ENCODE measurements at places on chromosomes 1 and 21.

DNA sequence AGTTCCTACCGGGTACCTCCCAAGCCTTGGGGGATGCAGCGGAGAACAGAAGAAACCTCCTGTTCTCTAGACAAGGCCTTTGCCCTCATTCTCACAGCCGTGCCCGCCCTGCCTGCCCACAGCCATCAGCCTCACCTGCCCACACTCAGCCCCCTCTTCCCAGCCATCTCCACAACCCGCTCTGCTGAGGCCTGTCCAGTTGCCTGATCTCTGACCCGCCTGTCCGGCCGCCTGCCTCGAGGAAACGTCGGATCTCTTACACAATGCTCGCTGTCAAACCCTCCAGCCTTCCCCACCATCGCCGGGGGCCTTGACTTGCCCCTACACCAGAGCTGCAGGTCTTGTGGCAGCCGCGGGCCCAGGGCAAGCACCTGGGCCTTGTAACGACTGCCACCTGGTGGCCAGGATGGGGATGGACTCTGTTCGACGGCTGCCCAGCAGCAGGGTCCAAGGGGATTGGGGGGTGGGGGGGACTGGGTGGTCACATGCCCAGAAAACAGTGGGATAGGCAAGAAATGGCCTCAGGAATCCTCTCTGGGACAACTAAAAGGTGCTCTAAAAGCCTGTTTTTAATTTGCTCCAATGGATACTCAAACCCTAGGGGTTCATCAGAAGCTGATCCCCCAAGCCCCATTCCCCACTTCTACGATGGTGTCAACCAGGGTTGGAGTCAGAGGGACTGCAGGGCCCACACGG is 31.0 kb downstream of the SLC45A1 start:
- no peak for DNase-seq

DNA sequence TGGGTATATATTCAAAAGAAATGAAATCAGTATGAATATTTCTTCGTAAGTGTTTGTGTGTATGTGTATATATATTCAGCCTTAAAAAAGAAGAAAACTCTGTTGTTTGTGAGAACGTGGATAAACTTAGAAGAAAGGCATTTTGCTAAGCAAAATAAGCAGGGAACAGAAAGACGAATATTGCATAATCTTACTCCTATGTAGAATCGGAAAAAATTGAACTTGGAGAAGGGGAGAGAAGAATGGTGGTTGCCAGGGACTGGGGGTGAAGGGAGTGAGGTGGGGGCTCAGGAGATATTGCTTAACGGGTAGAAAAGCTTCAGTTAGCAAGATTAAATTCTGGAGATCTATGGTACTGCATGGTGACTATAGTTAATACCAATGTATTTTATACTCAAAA is 40.3 kb upstream of the NEK7 start:
- no peak for DNase-seq

- DNase-seq, result no peak
Measured at GRCh38 chr1:227490001-227490400, 73.4 kb upstream of the ZNF678 start.

DNA sequence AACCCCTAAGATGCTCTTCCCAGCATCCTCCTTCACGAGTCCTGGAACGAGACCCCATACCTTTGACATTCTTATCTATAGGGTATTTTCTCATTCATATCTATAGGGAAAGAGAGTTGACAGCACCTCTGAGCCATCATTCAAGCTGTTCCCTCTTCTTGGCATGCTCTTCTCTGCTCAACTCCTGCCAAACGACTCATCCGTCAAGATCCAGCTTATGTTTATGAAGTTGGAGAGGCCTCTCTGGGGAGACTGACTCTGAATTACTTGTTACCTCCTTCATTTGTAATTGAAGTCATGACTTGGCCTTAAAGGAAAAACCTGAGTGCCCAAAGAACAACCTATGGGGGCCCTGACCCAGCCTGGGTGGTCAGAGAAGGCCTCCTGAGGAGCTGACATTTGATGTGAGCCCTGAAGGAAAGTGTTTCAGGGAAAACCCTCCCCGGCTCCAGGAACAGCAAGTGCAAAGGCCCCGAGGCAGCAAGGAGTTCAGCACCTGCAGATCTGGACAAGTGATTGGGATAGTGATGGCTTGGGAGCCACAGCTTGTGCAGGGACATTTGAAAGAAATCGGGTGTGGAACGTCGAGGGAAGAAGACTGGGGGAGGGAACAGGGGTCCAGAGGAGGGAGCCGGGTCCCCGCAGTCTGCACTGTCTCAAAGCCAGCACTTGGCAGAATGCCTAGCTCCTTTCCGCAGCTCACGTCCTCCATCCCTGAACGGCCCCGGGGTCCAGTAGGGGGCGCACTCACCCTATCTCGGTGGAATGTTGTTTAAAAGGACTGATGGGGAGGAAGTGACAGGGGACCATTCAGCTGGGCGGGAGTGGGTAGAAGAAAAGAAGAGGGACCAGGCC is 14.0 kb upstream of the CDA start:
- DNase-seq, result no peak

DNA sequence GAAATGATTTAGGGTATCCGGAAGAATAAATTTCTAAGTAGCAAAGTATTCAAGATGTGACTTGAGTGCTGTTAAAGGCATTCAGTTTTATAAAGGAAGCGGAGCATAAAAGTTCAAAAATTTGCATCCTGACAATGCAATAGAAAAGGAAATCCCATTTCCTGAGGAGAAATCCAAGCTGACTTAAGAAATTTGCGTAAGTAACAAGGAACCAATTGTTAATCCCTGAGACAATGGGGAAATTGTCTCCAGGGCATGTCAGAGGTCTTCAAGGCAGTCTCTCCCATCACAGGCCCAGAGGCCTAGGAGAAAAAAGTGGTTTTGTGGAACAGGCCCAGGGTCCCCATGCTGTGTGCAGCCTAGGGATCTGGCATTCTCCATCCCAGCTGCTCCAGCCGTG is 416.0 kb downstream of the PRDM2 start:
- DNase-seq, result no peak

DNA sequence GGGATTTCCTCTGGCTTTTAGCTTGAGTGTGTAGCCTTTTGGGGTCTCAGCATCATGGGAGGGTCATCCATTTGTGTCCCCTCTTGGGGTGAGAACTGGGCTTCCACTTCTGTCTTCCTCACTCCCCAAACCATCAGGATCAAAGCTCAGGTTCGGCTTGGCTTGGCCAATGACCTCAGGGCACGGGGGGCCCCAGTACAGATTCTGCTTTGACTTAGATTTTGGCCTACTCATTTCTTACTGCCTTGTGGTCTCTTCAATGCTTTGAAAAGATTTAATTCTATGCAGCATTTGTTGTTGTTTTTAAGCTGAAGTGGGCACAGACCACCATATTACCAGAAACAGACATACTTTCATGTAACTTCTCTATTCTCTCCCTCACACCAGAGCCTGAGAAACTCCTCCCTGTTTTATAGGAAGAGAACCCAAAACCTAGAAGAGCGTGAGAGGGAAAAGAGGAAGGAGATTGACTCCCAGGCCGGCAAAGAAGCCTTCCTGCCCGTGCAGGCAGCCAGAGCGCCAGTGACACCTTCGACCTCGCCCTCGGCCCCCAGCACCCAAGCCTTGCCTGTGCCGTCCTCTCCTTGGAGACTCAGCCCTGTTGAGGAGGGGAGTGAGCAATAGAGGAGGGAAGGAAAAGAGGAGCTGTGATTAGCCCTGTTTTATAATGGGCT is 1.9 kb upstream of the S100A3 start:
- no peak for DNase-seq

- no peak for DNase-seq
Measured at GRCh38 chr21:40809673-40810197, 37.2 kb downstream of the DSCAM start.

DNA sequence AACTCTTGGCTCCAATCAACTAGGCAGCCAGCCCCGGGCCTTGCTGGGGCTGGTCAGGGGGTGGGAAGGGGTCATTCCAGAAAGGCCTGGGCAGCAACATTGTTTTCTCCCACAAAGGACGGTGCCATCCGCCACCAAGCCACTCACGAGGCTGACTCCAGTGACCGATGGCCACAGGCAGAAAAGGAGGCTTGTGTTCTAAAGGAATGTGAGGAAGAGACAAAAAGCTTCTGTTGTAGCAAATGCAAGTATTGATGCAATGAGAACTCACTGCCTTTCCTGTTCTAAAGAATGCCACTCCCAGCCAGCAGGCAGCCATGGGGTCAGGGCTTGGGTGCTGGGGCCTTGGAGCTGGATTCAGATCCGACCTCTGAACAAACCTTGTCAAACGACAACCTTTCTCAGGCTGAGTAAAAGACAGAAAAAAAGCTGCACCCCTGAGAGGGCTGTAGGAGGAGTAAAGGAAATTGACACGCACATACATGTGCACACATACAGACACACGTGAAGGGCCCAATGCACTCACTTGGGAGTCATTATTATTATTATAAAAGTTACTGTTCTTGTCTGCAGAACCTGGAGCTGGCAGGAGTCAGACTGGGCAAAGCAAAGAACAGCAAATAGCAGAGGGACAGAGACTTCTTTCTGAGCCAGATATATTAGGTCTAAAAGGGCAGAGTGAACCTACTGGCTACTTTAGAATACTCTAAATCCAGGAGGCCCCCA is 13.9 kb upstream of the PRMT2 start:
- DNase-seq, result no peak

- no peak for DNase-seq
Measured at GRCh38 chr1:212498283-212499040, 65.7 kb downstream of the NENF start.

DNA sequence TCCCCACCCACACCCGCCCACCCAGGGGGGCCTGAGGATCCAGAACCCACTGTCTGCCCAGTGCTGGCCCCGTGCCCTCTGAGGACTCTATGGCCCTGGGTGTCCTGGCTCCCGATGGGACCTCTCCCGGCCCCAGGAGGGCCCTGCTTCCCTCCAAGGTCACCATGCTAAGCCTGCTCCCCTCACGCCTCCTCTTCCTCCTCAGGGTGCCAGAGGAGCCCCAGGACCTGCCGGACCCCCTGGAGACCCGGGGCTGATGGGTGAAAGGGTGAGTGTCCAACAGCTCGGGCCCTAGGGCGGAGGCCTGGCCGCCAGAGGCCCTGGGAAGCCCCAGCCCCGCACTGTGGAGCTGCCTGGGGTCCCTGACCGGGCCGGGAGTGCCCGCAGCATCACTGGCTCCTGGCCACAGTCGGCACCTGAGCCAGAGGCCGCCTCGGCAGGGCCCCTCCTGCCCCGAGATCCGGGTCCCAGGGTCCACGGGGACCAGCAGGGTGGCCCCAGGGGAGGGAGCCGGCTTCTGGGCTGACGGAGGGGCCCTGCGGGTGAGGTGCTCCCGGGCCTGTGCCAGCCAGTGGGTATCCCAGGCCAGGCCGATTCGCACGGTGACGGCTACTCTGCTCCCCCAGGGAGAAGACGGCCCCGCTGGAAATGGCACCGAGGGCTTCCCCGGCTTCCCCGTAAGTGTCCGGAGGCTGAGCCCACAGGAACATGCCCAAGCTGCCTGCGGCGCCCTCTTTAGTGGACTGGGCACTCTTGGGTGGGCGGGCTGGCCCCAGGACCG is 16.1 kb downstream of the COL6A1 start:
- no peak for DNase-seq

DNA sequence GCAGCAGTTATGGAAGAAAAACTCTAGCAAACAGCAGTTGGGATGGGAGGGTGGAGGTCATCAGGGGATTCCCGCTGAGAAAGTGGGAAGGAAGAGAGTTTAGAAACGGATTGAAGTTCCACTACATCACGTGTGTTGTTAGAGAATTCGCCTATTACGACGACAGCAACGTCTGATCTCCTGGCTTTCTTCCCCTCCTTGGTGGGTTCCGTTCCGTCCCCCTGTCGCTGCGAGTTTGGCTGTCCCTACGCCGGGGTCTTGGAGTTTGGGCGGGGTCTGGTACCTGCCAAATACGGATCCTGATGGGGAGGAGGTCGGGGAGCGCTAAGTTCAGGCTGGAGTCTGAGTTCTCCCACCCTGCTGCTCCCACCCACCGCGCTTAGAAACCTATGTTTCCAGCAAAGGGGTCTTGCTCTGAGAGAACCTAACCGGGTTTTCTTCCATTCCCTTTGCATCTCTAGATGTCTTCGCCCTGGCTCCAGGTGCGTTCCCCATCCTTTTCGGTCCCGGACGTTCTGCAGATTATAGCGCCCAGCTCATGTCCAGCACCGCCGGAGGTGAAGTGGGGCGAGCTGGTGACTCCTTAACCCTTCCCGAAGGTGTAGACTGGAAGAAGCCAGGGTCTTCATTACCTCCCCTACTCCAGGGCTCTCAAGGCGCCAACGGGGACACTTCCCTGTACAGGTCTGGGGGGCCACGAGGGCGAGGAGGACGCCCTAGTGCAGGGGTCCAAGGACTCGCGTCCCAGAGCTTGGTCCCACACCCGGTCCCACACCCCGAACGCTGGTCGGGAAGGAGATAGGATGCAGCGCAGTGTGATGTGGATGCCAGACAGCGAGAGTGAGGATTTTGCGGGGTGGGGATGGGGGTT is 641 bp upstream of the KCNK2 start:
- no peak for DNase-seq

All from cerebellar nuclear complex (tissue), 1 donor.